Adrenal gland (tissue), 19 donors: ENCODE measurements at places on chromosomes 11 and 22. TPM values are rescaled to one million over a fixed set of nuclear protein-coding genes. Genes with fewer than 3 reads are reported as not detected.

OR8G5 gene
- not detected for total RNA-seq

GGTLC3 gene
- not detected for total RNA-seq

SHANK3 gene
- total RNA-seq = 1.2 TPM

IGF2 gene
- 149 TPM for total RNA-seq

PHETA2 gene
- 4.3 TPM for total RNA-seq

OR51E2 gene
- total RNA-seq = not detected

NPAS4 gene
- not detected for total RNA-seq

ZDHHC8 gene
- total RNA-seq = 65.6 TPM

MS4A6E gene
- not detected for total RNA-seq

CDC45 gene
- total RNA-seq = 1.0 TPM

C11orf52 gene
- 2.3 TPM for total RNA-seq

OR5A1 gene
- not detected for total RNA-seq

KRTAP5-11 gene
- not detected for total RNA-seq

- peaks cover 4% of the 10 kb centered on the region for H3K4me1 ChIP-seq
- no peaks in the 10 kb centered on the region for H3K27me3 ChIP-seq
- H3K4me3 ChIP-seq = no peak overlapping the region
- no peak overlapping the region for H3K27ac ChIP-seq
- no peak for DNase-seq
- H3K36me3 ChIP-seq = no peaks in the 10 kb centered on the region
Measured at GRCh38 chr11:46718155-46719019, 626 bp upstream of the F2 start.

GRCh38 chr11:69496631-69497220 lies 15.3 kb downstream of the LINC01488 start:
- H3K36me3 ChIP-seq = no peaks in the 10 kb centered on the region
- H3K27ac ChIP-seq = peak overlapping the region; percentile 17
- DNase-seq = no peak
- no peak overlapping the region for H3K4me3 ChIP-seq
- no peaks in the 10 kb centered on the region for H3K4me1 ChIP-seq
- no peaks in the 10 kb centered on the region for H3K27me3 ChIP-seq

GRCh38 chr22:36151006-36151595 lies 9.5 kb downstream of the APOL3 start:
- DNase-seq = peak; percentile 43
- H3K4me1 ChIP-seq = peaks cover 44% of the 10 kb centered on the region
- H3K27ac ChIP-seq = peak overlapping the region; percentile 78

DNA sequence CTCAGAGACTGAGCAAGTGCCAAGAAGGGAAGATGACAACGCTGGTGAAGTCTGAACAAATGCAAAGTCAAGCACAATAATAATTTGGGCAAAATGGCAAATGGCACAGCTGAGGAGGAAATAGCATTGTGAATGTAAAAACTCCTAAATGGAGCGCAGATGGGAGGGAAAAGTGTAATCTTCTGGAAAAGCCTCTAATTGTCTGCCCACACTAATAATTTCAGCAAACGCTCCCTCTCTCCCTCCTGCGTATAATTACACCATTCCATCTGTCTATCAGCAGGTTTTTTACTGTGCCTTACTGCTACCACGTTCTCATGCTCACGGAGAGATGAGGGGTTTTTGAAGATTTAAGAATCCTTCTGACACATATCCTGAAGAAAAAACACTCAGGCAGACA lies 302.6 kb downstream of the KIRREL3 start:
- H3K36me3 ChIP-seq = no peaks in the 10 kb centered on the region
- no peak overlapping the region for H3K27ac ChIP-seq
- H3K27me3 ChIP-seq = no peaks in the 10 kb centered on the region
- H3K4me3 ChIP-seq = no peak overlapping the region
- no peaks in the 10 kb centered on the region for H3K4me1 ChIP-seq
- DNase-seq = no peak

GRCh38 chr11:131121426-131122333 lies 205.4 kb upstream of the SNX19 start:
- no peak for DNase-seq
- no peak overlapping the region for H3K4me3 ChIP-seq
- no peaks in the 10 kb centered on the region for H3K4me1 ChIP-seq
- H3K27me3 ChIP-seq = no peaks in the 10 kb centered on the region

DNA sequence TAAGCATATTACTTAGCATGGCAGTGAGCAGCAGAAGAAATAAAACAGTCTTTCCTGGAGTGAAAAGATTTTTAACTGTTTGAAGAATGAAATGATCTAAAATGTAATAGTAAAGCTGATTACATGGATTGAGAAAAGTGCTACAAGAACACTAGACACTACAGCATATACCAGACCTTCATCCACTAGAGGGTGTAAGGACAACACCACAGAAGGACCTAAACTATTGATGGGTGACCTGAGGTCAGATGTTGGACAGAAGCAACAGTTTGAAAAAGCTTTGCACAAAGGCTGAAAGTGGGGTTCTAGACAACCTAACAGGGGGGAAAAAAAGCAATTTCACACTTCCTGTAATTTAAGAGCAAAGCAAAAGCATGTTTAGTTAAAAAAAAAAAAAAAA lies 97.7 kb downstream of the RBFOX2 start:
- H3K27me3 ChIP-seq = no peaks in the 10 kb centered on the region
- no peak overlapping the region for H3K4me3 ChIP-seq
- no peaks in the 10 kb centered on the region for H3K4me1 ChIP-seq

- peak; percentile 93 for DNase-seq
- H3K36me3 ChIP-seq = no peaks in the 10 kb centered on the region
- H3K27me3 ChIP-seq = no peaks in the 10 kb centered on the region
- H3K27ac ChIP-seq = peak within 1 kb of the TSS; percentile 73
Measured at GRCh38 chr22:29553351-29554224, at the start of gene THOC5. TSS of gene THOC5 (minus strand) at chr22:29553757. CDS start at chr22:29549147, 4,610 bp downstream.

GRCh38 chr11:23406131-23406819 lies 546.0 kb upstream of the CCDC179 start:
- H3K27me3 ChIP-seq = no peaks in the 10 kb centered on the region
- H3K27ac ChIP-seq = no peak overlapping the region
- H3K4me1 ChIP-seq = no peaks in the 10 kb centered on the region
- no peak overlapping the region for H3K4me3 ChIP-seq
- no peak for DNase-seq

DNA sequence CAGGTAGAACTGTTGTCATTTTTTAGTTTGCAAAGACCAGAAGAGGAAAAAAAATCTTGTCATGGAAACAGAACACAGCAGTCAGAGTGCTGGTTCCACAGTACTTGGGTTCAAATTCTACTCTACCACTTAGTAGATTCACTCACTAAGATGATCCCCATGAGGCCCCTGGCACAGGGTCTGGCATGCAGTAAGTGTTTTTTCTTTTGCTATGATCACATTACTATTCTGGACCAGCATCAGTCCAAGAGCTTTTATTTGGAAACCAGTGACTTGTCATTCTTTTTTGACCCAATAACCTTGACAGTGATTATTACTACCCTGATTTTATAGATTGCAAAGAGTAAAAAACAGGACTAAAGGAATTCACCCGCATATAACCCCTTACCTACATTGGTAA lies 4.1 kb downstream of the EEF1G start:
- DNase-seq = no peak
- no peaks in the 10 kb centered on the region for H3K36me3 ChIP-seq
- H3K27ac ChIP-seq = no peak overlapping the region
- peaks cover 7% of the 10 kb centered on the region for H3K4me1 ChIP-seq

- H3K4me3 ChIP-seq = no peak overlapping the region
- no peaks in the 10 kb centered on the region for H3K4me1 ChIP-seq
- DNase-seq = no peak
- H3K27ac ChIP-seq = no peak overlapping the region
Measured at GRCh38 chr22:49330421-49331222, 497.1 kb downstream of the BRD1 start.

DNA sequence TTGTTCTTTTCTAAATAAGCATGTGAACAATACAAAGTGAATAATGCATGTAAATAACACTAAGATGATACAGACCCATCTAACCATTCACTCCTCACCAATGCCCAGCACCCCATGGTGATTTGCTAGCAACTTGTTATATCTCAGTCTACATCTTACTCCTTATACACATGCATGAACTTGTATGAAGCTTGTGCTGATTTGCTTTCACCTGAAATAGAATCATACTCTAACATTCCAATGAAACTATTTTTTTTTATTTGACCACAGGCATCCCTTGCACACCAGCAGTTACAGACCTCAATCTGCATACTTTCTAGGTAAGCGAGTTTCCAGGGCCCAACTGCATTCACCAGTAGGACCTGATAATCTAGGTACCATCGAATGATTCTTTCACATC lies 873.6 kb downstream of the OPCML start:
- H3K4me1 ChIP-seq = no peaks in the 10 kb centered on the region
- H3K36me3 ChIP-seq = no peaks in the 10 kb centered on the region
- no peak overlapping the region for H3K27ac ChIP-seq

DNA sequence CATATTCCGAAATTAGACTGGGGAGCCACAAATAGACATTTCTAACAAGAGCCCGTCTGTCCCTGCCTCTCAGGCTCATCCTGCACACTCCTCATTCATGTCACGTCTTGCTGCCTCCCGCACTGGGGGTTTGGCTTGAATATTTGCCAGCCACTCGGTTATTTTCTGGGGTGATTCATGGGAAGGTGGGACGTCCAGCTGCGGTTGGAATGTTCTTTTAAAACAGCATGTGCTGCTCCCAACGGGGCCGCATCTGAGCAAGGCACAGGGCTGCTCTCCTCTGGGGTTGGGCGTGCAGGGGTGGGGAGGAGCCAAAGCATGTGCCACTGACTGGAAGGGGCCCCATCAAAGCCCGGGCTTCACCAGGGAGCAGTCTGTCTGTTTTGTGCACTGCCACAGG lies 25.9 kb upstream of the SLC5A4 start:
- no peak for DNase-seq
- no peaks in the 10 kb centered on the region for H3K4me1 ChIP-seq
- no peaks in the 10 kb centered on the region for H3K36me3 ChIP-seq
- no peak overlapping the region for H3K4me3 ChIP-seq
- no peak overlapping the region for H3K27ac ChIP-seq
- H3K27me3 ChIP-seq = no peaks in the 10 kb centered on the region

- H3K4me3 ChIP-seq = no peak overlapping the region
- H3K27ac ChIP-seq = peak overlapping the region; percentile 59
- DNase-seq = peak; percentile 50
Measured at GRCh38 chr11:23359297-23359696, 499.0 kb upstream of the CCDC179 start.

DNA sequence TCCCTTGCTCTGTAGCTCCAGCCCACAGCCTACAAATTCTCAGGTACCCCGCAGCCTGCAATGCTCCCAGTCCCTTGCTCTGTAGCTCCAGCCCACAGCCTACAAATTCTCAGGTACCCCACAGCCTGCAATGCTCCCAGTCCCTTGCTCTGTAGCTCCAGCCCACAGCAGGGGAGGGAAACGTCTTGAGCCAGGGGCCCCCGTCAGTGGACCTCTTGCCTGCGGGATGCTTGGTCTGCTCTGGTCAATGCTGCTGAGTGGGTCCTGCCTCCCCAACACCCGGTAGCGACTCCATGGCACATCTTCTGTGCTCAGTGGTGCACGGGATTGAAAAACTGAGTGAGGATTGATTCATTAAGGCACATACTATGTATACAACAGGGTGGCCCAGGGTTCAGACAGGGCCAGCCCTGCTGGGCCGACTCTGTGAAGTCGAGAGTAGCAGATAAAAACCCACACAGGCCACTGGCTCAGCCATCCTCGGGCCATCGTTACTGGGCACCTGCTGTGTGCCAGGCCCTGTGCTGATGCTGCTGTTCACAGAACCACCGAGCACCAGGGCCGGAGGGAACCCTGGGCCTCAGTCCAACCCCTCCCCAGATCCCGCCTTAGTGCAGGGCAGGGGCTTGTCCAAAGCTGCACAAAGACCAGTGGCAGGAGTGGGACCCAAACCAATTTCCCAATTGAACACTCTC lies 69.7 kb downstream of the MYO7A start:
- H3K4me3 ChIP-seq = no peak overlapping the region
- H3K27ac ChIP-seq = no peak overlapping the region
- peak; percentile 11 for DNase-seq
- H3K27me3 ChIP-seq = no peaks in the 10 kb centered on the region
- H3K4me1 ChIP-seq = no peaks in the 10 kb centered on the region

DNA sequence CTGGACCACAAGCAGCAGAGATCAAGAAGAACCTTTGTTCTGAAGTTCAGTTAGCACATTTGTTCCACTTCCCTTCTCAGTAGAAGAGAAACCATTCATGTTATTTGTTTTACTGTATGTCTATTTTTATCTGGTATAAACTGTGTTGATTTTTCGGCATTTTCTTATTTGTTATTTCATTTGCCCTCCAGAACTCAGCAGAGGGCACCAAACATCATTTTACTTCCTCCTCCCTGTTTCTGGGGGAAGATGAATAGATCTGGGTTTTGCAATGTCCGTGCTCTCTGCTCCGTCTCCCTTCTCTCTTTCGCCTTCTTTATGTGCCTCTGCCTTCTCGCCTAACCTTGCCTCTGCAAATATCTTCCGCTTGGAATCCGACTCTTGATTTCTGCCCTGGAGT lies 366.9 kb downstream of the NTM start:
- no peak overlapping the region for H3K4me3 ChIP-seq
- H3K36me3 ChIP-seq = no peaks in the 10 kb centered on the region
- DNase-seq = no peak
- H3K27ac ChIP-seq = no peak overlapping the region

DNA sequence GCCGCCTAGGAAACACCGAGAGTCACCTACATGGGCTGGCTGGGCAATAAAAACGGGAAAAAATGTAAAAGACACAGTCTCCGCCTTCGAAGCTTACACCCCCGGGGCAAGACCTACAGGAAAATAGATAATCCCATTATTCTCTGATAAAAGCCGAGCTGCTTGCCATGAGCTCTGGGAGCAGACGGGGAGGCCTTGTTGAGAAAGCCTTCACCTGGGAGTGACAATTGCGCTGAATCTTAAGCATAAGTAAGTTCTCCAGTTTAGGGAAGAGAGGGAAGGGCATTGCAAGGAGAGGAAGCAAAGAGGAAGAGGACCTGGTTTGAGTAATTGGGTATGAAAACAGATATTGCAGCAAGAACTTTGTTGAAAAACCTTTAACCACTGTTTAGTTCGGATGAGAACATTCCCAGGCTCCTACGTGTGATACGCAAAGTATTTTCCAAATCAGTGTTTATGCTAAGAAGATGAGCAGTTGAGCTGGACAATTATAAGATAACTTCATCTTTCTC lies 813 bp upstream of the BTBD10 start:
- no peaks in the 10 kb centered on the region for H3K27me3 ChIP-seq
- H3K27ac ChIP-seq = peak overlapping the region; percentile 95
- peaks cover 21% of the 10 kb centered on the region for H3K4me1 ChIP-seq
- peak overlapping the region; percentile 85 for H3K4me3 ChIP-seq

- peaks cover 8% of the 10 kb centered on the region for H3K4me1 ChIP-seq
- DNase-seq = peak; percentile 50
- H3K27me3 ChIP-seq = no peaks in the 10 kb centered on the region
Measured at GRCh38 chr22:31439808-31440207, 40.4 kb downstream of the DRG1 start.

- H3K4me3 ChIP-seq = no peak overlapping the region
- DNase-seq = no peak
- H3K27ac ChIP-seq = no peak overlapping the region
- H3K36me3 ChIP-seq = no peaks in the 10 kb centered on the region
- H3K4me1 ChIP-seq = no peaks in the 10 kb centered on the region
- H3K27me3 ChIP-seq = peaks cover 21% of the 10 kb centered on the region
Measured at GRCh38 chr11:119419834-119420492, 3.0 kb downstream of the THY1 start.

GRCh38 chr22:39624501-39624821 lies 53.9 kb downstream of the CACNA1I start:
- no peak overlapping the region for H3K27ac ChIP-seq
- no peaks in the 10 kb centered on the region for H3K27me3 ChIP-seq

GRCh38 chr11:21254055-21254454 lies 584.7 kb downstream of the NELL1 start:
- no peaks in the 10 kb centered on the region for H3K4me1 ChIP-seq
- DNase-seq = no peak
- no peaks in the 10 kb centered on the region for H3K36me3 ChIP-seq
- H3K27ac ChIP-seq = no peak overlapping the region
